ENCODE measurements at places on chromosomes 5 and 9.

DNA sequence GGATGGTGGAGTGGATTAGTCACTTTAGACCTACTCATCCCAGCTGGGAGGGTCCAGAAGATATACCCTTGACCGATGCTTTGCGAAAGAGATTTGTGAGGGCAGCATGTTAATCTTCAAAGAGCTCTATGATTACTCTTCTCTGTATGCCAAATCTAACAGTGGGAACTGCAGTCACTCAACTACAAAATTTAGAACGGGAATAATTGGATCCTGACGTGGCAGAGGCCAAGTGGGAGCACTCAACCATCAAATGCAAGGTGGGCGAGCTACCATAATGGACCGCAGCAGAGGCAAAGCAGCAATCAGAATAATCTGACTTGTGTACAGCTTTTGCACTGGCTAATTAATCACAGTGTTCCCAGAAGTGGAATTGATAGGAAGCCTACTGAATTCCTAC, 20.4 kb downstream of the NSA2 start:
- no peak for DNase-seq

GRCh38 chr5:32712481-32713360, 1.6 kb downstream of the NPR3 start:
- DNase-seq: no peak

- no peak for DNase-seq
These were observed 535 bp upstream of the NFIB start for GRCh38 chr9:14314424-14314928.

DNA sequence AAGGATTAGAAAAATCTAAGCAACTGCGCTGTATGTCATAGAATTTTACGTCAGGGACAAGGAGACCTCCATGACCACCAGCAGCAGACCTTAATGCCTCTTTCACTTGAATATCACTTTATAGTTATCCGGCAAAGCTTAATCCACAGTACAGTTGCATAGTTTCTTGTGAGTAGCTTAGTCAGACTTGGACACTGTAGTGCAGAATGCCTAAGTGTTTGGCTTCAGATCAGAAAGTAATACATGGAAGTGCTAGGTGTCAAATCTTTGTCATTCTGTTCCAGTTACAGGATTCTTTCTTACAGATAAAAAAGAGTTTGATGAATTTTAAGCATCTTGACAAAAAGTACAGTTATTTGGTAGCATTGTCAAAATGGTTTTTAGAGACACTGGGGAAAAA, 239.9 kb upstream of the PAPPA start:
- DNase-seq: no peak

- no peak for DNase-seq
These were observed 10.3 kb upstream of the SLC6A18 start for GRCh38 chr5:1214936-1215220.

- no peak for DNase-seq
These were observed 56.6 kb downstream of the CHSY3 start for GRCh38 chr5:129960831-129961230.

DNA sequence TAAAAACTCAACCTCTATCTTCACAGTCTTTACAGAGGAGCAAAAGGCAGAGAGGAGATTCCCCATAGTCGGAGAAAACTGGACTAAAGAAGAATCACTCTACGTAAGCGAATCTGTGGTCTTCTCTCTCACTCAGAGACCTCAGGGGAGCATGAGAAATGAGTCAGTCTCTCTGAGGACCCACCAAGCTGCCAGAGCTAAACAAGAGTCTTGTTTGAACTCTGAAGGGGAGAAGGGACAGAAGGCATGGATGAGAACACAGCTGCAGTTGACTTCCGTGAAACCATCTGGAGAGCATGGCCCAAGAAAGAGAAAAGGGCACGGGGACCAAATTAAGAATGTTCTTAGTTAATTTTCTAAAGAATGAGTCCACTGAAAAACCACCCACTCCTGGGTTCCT, 12.8 kb upstream of the MAN2A1 start:
- DNase-seq: no peak

- DNase-seq: no peak
These were observed 110.8 kb upstream of the SLC1A3 start for GRCh38 chr5:36495611-36496010.

DNA sequence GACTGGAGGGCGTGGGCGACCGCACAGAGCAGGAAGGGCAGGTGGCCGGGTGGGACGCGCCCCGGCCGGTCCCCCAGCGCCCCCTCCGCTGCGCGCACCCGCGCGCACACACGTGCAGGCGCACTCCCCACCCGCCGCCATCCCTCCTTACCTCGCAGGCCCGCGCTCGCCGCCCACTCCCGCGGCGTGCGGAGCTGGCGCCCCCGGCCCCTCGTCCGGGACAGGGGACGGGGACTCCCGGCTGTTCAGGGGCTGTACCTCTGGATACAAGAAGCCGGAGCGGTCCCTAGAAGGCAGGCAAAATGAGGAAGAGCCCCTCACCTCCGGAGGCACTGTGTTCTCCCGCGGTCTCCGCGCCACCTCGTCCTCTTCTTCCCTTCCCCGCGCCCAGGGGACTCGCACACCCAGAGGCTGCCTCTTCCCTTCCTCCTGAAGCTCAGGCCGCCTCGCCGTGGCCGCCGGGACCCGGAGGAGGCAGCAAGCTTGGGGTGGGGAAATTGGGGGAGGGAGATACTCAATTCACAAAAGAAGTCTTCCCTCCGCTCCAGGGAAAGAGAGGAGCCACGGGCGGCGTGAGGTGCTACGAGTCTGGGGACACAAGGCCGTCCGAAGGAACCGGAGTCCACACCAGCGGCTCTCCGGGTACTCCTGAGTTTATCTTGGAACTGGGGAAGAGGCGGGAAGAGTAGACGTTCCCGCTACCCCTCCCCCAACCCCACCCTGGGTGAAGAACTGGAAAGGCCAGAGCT, 1.4 kb upstream of the GABRB2 start:
- no peak for DNase-seq

- DNase-seq: no peak
These were observed 57.6 kb upstream of the GRHPR start for GRCh38 chr9:37364751-37365360.

GRCh38 chr9:108039493-108039892, 549.9 kb upstream of the KLF4 start:
- DNase-seq: no peak

GRCh38 chr5:55997742-55998351, 3.1 kb upstream of the IL6ST start:
- DNase-seq: no peak

DNA sequence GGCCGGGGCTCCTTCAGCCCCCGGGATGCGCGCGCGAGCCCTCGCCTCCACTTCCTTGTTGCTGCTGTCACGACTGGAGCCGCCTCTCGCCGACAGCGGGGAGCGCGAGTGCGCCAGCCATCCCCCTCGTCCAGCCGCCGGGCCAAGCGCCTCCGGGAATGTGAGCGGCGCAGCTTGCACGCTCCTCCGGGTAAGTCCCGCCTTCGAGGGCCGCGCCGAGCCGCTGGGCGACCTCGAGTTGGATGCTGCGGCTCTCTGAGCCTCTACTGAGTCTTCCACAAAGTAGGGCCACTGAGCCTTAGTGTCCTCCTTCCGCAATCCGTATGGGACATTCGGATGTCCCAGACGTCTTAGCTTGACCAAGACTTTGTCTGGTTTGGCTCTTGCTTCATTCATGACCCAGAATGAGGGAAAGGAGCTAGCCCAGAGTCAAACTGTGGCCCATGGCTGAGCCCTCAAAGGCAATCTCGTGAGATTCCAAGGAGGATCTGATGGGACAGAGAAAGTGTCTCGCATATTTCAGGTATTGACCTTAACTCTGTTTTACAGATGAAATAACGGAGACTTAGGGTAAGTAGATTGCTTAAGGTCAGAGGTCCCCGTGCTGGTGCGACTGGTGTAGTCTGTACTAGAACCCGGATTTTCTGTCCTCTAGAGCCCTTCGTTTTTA, 586 bp downstream of the HMGXB3 start:
- DNase-seq: no peak

DNA sequence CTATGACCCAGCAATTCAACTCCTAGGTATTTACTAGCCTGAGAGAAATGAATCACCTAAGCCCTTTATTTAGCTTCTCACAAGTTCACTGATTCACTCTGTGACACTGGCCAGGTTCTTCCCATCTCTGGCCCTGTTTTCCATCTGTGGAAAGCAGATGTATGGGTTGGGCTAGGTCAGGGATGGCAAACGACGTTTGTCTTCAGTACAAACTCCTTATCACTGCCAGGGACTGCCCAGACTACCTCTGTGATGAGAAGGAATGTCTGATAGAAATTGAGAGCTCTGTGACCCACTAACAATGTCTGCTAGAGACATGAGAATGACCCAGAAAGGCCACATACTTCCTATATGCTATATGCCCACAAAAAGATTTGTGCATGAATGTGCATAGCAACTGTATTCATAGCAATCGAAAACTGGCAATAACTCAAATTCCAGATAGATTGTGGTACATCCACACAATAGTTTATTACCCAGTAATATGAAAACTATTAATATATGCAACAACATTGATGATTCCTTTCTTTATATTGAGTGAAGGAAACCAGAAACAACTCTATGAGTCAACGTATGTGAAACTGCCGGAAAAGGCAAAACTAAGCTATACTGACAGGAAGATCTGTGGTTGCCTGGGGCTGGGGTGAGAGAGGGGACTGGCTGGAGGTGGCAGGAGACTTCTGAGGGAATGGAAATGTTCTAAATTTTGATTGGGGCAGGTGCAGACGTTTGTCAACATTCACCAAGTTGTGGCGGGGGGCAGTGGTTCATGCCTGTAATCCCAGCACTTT, 32.0 kb upstream of the ADAM19 start:
- DNase-seq: peak; percentile 52

DNA sequence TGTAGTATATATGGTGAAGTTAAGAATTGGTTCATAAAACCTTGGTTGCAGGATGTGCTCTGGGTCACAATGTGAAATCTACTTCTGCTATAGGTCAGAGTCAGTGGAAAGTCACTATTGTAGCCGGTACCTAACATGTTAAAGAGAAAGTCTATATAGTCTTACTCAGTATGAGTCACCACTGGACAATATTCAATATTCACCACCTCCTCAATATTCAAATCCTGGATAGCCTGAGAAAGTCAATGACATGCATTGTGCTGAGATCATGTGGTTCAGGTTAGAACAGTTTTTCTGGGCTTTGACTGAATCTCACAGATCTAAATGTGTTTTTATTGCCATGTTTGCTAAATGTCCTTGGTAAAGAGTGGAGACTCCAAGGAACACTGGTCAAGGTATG, 108.8 kb downstream of the HMHB1 start:
- no peak for DNase-seq

DNA sequence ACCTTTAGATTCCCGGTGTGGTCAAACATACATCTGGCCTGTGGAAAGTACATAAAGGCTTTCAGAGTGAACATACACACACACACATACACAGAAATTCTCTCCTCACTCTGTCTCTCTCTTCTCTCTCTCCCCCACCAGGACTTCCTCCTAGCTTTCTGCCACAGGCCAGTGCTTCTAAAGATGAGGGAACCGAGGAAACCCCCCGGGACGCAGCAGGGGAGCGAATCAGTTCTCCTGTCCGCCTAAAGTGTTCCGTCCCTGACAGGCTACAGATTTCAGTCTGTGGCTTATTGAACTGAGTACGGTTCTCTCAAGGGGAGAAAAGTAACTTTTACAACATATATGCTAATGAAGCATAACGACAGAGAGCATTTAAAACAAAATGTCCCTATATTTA, 75.8 kb downstream of the MED27 start:
- DNase-seq: no peak

- no peak for DNase-seq
These were observed 233.8 kb downstream of the SEMA6A start for GRCh38 chr5:116340799-116341198.

- DNase-seq: no peak
These were observed 9.5 kb downstream of the RAB24 start for GRCh38 chr5:177293819-177294581.

DNA sequence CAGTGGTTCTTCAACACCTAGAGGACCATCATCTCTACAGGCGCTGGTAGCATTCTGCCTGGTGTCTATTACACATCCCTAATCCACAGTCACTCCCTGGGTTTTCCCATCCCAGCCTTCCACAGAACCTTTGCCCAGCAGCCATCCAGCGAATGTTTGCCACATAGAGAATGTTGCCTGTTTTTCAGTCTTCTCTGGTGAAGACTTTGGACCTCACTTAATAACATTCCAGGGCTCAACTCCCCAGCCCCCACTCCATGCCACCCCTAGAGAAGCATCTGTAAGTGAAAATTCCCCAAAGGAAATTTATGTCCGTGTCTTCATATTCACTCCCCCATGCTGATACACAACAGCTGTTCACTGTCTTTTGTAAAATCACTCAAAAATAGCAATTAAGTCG, 249.6 kb downstream of the AOPEP start:
- no peak for DNase-seq

- DNase-seq: no peak
These were observed 53.9 kb upstream of the UBAC1 start for GRCh38 chr9:136014924-136015633.

DNA sequence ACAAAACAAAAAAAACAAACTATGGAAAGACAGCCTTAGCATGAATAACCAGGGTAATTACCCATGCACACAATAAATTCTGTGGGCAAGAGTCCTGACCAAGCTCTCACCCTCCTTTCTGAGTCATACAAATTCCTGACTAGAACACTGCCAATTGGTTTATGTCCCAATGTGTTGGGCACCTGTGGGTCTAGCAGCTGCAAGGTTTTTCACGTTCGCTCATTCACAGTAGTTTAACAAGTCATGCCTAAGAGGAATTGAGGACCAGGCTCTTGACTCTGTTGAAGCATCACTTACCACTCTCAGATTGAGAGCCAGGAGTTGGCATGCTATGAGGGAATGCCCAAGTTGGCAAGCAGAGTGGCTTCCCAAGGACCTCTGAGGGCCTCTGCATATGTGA, 205.5 kb upstream of the SLC24A2 start:
- no peak for DNase-seq

DNA sequence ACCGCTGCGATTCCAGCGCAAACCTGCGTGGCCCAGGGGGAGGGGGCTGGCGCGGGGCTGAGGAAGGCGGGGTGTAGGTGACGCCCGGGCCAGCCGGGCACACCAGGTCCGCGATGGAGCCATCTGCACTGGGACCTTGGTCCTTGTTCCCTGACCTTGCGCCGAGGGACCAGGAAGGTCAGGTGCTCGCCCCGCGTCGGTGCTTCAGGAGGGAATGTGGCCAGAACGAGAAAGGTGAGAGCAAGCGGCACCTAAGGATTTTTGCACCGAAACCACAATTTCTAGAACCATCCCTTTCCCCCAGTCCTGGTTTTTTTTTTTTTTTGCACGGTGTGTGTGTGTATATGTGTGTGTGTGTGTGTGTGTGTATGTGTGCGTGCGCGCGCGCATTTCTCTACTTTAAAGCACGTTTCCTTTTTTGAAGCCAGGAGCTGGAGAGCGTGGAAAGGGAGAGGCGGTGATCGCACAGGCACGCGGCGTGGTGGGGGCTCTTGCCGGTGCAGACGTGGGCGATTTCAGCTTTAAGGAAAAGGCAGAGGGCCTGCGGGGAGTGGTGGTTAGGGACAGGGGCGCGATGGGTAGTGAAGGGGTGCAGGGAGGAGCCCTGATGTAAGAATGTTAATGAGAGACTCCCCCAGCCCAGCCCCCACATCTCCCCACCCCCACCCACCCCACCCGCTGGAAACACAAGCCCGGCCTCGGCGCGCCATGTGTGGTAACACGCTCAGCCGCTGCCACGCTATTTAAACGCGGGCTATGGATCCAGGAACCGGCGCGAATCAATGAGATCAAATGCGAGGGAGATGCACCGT, at the start of gene NPR3:
NPR3 (plus strand) TSS at position 772 of the 812 bp plus-strand sequence. CDS start 456 bp downstream, outside the sequence.
- DNase-seq: no peak

Data from stimulated activated CD8-positive, alpha-beta memory T cell treated with anti-CD3 and anti-CD28 coated beads, Interleukin-2, amount 100 ng/mL, for 48 hours (primary cell).